ENCODE measurements at places on chromosomes 12 and 14.
A peak's percentile ranks its signal among the peaks of the same experiment; 100 is the strongest.

- DNase-seq: no peak
These were observed 52.0 kb upstream of the OSBPL8 start for GRCh38 chr12:76611533-76611932.

GRCh38 chr12:47767216-47767724, 5.8 kb upstream of the SLC48A1 start:
- DNase-seq: no peak

DNA sequence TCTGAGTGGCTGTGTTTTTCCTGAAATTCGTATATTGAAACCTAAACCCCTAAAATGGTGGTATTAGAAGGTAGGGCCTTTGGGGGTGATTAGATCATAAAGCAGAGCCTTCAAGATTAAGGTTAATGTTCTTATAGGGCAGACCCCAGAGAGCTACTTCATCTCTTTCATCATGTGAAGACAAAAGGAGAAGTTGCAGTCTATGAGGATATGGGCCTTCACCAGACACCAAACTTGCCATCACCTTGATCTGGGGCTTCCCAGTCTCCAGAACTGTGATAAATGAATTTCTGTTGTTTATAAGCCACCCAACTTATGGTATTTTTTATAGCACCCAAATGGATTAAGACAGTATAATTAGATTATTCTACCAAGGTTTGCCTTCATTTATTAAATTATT, 275.0 kb upstream of the ATP2B1 start:
- no peak for DNase-seq

GRCh38 chr12:19388131-19388549, 51.2 kb upstream of the AEBP2 start:
- DNase-seq: no peak

GRCh38 chr12:25052914-25053211, 104.0 kb upstream of the BCAT1 start:
- no peak for DNase-seq

DNA sequence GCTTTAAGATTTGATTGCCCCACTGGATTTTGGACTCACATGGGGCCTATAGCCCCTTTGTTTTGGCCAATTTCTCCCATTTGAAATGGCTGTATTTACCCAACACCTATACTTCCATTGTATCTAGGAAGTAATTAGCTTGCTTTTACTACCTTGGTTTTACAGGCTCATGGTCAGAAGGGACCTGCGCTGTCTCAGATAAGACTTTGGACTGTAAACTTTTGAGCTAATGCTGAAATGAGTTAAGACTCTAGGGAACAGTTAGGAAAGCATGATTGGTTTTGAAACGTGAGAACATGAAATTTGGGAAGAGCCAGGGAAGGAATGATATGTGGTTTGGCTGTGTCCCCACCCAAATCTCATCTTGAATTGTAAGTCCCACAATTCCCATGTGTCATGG, 419.0 kb upstream of the TMPO start:
- DNase-seq: no peak

DNA sequence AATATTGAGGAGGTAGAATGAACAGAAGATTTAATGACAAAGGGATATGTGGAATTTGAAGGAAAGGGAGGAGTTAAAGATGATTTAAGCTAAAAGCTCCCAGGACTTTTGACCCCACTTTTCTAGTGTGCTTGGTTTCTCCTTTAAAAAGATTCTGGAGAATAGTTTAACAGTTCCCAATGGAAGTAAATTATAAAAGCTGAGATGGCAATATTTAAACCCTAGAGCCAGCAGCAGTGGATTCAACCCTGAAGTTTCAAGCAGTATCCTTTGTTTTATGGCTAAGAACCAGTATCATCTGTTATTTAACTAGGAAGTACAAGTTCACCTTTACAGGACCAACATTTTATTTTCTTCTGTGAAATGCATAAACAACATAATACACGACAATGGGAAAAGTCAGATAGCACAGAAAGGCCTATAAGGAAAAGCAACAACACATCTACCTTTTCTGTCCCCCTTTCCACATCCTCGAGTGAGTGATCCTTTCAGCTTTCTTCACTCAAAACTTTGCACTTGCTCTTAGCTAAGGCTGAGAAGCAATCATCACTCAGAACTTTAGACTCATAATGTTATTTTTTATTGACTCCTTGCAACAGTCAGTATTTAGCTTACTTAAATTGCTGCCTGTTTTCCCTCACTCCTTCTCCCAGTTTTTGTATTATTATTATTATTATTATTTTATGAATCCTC, 264.5 kb downstream of the FBXL14 start:
- no peak for DNase-seq

- DNase-seq: no peak
These were observed 91.6 kb upstream of the ATF7IP start for GRCh38 chr12:14273913-14274311.

DNA sequence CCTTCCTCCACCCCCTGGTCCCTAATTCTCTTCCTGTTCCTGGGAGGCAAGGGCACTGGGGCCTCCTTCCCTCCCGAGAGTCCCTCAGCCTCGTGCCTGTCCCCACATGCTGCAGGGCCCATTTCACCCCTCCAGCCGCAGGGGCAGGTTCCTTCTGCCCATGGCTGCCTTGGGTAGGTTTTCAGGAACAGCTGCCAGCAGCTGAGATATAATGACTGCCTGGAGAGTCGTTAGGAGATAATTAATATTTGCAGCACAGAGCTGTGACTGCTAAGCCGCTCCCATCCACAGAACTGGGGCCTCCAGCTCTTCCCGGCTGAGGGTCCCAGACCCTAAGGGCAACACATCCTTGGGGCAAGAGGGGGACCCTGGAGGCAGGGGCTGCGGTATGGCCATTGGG, 211.9 kb upstream of the LHX5 start:
- DNase-seq: no peak

DNA sequence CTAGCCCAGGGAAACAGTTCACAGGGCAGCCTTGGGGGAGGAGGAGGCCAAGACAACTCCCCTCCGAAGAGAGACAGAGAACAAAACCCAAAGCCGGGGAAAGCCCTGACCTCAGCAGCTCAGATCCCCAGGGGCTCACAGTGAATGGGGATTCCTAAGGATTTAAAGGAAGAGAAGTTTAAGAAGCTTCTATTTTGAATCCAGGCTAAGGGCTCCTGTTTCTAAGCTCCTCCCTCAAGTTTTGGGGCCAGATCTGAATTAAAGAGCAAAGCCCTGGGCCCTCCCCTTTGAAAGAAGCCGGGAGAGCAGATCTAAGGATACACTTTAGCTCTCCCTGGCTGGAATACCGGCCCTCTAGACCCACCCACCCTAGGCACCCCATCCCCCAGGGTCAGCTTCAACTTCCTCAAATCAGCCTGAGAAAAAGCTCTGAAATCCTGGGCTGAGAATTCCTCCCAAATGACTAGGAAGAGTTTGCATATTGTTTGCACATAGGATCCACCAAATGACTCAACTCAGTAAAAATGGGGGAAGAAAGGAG, 3.9 kb downstream of the KDM2B start:
- peak; percentile 43 for DNase-seq

GRCh38 chr14:72759670-72760069, 134.2 kb downstream of the DPF3 start:
- no peak for DNase-seq

GRCh38 chr12:108260039-108260438, 79.1 kb downstream of the CMKLR1 start:
- DNase-seq: no peak

DNA sequence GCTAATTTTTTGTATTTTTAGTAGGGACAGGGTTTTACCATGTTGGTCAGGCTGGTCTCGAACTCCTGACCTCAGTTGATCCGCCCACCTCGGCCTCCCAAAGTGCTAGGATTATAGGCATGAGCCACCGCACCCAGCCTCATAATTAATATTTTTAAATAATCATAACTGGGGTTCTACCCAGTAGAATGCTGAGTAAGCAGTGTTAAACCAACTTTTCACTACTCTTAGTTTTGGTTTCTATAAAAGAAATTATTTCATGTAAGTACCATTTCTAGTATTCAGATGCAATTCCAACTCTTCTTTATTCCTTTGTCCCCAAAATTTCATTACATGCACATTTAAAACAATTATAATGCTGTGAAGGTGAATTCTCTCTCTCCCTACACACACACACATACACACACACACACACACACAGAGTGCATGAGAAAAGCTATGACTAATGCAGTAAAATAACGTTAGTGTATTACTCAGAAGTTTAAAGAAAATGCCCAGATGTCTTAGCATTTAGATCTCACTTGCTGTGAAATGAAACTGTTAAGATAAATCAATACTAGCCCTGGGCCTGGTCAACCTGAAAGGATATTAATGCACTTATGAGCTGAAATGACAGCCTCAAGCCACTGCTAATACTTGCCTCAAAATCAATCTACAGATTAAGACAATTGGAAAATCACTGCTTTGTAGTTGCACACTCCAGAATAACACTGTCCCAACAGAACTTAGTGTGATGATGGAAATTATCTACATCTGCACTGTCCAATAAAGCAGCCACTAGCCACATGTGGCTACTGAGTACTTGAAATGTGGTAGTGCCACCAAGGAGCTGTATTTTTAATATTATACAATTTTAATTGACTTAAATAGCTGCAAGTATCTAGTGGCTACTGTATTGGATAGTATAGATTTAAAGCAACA, 36.0 kb downstream of the PTPN21 start:
- DNase-seq: no peak

DNA sequence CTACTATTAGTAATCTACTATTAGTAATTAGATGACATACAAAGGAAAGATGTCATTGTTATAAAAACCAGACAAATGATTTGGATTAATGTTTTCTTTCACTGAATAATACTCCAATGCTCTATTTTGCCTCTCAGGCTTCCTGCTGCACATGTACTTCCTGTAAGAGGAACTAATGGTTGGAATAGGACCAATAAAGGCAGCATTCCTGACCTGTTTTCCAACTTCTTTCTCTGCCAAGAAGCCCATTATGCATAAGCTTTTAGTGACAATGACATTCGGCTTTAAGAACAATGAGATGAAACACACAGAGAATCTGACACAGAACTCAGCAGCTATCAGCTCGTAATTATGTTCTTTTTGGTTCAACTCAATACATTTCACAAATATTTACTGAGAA, 5.2 kb upstream of the C12orf56 start:
- no peak for DNase-seq

DNA sequence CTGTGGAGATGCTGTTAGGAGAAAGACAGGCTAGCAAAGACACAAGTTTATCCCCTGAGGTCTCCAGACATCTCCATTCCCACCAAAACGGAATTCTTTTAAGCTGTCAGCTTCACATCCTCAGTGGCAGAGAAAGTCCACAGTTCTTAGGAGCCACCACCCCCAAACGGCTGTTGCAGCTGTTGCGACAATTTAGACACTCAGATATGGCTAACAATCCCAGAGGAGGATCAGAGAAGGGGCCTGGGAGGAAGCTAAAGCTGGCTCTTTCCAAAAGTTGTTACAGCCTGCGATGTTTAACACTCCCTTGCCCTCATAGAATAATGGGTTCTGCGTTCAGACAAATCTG, 1.9 kb upstream of the ATP5MC2 start:
- DNase-seq: no peak

- no peak for DNase-seq
These were observed 74.7 kb downstream of the GPR65 start for GRCh38 chr14:88079624-88080023.

DNA sequence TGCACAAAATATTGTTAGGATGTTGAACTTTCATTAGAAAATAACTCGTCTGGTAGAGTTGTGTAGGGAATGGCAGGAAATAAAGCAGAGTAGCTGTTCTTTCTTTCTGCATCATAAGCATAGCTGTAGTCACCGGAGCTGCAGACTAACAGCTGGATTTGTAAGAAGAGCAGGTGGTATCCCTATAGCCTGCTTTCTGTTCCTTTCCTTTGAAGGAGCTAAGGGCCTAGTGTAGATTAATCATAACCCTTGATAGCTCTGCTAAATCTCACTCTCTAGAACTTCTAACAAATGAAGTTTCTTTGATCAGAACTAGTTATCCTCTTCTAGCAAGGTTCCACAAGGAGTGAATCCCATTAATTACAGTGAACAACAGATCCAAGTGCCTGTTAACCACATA, 3.5 kb downstream of the LMO3 start:
- DNase-seq: no peak

DNA sequence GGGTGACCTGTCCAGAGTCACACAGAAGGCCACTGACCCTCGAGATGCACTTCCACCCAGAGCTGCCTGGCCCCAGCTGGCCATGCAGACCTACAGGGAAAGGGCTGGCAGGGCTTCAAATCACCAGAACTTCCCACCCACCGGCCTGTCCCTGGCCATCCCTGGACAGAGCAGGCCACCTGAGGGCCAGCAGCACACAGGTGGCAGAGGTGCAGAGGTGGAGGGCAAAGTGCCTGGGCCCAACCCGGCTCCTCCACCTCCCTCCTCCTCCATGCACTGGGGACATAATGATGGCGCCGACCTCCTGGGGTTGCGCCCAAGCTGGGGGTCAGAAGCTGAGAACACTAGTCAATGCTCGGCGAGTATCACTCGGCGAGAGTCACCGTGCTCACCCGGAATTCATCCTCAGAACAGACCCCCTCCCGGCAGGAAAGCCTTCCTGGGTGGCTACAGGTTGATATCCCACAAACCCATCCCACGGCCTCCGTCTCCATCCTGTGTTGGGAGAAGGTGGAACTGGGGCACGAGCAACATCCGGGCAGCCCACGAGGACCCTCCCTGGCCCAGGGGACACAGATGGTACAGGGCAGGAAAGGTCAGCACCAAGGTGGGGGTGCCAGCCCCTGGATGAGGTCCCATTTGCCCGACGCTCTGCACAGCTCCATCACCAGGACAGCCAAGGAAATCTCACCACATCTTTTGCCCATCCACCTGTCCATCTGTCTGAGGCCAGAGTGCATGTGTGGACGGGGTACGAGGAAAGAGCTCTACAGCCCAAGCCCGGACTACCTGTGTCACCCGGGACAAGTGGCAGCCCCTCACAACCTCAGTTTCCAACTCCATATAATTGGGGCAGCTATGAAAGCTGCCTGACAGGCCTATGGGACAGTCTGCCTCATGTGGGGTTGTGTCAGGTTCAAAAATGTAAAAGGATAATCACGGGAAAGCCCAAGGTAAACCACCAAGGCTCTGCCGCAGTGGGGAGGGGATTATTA, 10.8 kb downstream of the BEGAIN start:
- no peak for DNase-seq

GRCh38 chr12:122035292-122035691, 13.6 kb downstream of the BCL7A start:
- no peak for DNase-seq

GRCh38 chr14:68377006-68377405, 415.9 kb downstream of the ZFP36L1 start:
- no peak for DNase-seq
